NCI-H1694 treated with DMSO at 0.1 percent for 48 hours (cell line): ENCODE measurements at places on chromosomes 1 and 21.

- no peak for DNase-seq
These were observed 5.1 kb downstream of the FOXD2 start for GRCh38 chr1:47442842-47443529.

GRCh38 chr1:27471477-27471876 is 18.5 kb downstream of the WASF2 start:
- no peak for DNase-seq

DNA sequence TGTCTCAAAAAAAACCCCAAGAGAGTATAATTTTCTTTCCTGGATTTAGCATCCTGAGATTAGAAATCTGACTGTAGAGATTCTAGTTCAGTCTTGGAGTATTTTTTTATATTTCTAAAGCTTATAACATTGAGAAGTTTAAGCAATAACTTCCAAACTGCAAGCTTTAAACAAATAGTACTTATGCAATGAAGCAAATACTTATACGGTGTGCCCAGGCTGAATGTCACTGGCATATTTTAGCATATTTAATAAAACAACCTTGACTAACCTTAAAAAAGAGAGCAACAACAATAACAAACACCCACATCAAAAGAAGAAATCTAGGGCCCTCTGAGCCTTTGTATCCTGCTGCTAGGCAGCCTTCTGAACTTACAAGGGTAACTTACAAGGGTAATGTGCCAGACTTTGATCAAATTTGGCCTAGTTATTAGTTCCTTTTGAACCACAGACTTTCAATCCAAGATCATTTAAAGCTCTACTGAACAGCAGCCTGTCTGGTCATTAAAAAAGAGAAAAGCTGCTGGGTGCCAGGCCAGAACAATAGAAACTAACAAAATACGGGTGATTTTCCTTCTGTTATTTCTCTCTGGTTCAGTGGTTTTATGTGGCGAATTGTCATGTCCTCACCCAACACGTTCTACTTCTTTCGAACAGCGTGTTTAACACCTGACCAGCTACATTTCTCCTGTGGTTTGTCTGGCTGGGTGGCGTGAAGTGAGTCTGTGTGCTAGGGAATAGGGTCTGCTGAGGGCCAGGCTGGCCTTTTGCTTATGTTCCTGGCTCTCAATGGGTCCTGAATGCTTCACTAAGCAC is 16.2 kb downstream of the MTOR start:
- DNase-seq: no peak

- DNase-seq: no peak
These were observed 864.4 kb downstream of the USP25 start for GRCh38 chr21:16594191-16594590.

DNA sequence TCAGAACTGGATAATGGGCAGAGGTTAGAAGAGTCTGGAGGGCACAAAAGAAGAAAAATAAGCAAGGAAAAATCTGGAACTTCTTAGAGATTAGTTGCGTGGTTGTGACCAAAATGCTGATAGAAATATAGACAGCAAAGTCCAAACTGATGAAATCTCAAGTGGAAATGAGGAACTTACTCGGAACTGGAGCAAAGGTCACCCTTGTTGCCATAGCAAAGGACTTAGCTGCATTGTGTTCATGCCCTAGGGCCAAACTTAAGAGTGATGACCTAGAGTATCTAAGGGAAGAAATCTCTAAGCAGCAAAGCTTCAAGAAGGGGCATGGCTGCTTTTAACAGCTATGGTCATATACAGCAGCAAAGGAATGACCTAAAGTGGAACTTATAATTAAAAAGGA is 180.0 kb downstream of the TTLL7 start:
- DNase-seq: no peak

GRCh38 chr1:232509570-232509969 is 120.4 kb downstream of the SIPA1L2 start:
- no peak for DNase-seq

- no peak for DNase-seq
These were observed 3.1 kb upstream of the VWA1 start for GRCh38 chr1:1432274-1432950.

- no peak for DNase-seq
These were observed 52.2 kb upstream of the ARTN start for GRCh38 chr1:43881415-43881814.

GRCh38 chr1:198102454-198102827 is 54.4 kb upstream of the NEK7 start:
- no peak for DNase-seq

- peak; percentile 11 for DNase-seq
These were observed 47.7 kb upstream of the PPM1J start for GRCh38 chr1:112762541-112763500.

DNA sequence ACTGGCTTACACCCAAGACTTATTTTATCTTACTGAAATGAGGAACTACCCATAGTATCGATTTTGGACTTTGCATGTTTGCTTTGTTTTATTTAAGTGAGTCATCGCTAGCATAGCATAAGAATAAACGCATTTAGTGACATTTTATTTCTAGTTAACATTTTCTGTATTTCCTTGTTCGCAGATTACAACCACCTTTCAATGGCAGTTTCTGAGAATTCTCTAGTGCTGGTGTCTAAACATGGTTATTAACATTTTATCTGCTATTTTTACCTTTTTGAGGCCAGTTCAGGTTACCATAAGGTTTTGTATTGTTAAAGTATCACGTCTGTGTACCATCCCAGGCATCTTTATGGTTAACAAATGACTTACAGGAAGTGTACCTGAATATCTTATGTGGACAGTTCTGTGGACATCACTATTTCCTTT is 24.5 kb downstream of the EEIG2 start:
- DNase-seq: no peak

DNA sequence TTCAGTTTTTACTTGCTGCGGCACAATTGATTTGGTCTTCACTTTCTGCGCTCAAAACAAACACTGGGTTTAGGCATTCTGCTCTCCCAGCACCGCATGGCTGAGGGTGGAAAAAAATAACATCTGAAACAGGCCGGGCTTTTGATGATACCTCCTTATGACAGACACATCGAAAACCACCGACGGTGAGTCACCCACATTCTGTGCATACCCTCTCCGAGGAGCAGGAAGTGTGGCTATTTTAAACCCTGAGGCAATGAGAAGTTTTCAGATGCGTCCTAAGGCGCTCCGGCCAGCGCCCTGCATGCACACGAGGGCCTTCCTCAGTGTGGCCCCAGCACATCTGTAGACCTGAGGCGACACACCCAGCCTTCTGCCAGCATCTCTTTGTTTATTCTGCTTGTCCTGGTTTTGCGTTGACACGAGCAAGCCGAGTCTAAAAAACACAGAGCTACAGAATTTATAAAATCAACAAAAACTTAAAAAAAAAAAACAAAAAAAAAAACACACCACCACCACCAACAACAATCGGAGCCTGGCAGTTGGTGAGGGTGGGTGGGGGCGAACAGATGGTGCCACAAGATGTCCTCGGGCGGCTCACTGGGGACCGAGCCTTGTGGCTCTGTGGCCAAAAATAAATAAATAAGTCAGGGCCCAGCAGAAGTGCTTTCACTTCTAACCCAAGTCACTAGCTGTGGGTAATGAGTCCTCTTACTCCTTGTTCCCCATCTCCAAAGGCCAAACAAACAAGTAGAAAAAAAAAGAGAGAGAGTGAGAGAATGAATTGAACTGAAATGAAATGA is 162.6 kb upstream of the IRF2BP2 start:
- DNase-seq: peak; percentile 87

GRCh38 chr1:212241501-212241900 is 43.7 kb upstream of the PPP2R5A start:
- no peak for DNase-seq

DNA sequence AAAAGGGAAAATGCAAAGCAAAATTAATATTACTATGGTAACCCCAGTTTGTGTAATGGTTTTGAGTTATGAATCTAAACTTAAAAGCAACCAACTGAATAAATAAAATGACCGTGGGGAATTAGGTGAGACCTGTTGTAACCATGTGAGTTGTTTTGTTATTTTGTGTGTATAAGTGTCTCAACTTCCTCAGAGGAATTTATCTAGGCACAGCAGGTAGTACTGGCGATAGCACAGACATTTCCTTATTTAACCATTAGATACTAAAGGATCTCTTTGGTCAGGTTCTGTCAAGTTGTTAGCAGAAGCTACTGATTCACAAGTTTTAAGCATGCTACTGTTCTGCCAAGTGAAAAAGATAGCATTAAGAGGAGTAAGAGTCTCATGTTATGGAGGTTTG is 39.3 kb upstream of the LRRC7 start:
- DNase-seq: no peak

DNA sequence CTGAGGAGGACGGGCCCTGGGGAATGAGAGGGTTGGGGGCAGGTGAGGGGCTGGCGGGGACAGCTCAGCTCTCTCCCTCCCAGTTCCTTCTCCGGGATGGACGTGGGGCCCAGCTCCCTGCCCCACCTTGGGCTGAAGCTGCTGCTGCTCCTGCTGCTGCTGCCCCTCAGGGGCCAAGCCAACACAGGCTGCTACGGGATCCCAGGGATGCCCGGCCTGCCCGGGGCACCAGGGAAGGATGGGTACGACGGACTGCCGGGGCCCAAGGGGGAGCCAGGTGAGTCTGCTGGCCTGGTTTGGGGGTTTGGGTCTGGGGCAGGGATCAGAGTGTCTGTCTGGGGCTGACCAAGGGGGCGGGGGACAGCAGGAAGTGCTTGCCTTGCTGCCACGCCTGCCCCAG is 495 bp downstream of the C1QC start:
- no peak for DNase-seq

- no peak for DNase-seq
These were observed 462.8 kb upstream of the NFIA start for GRCh38 chr1:60619581-60619980.

GRCh38 chr1:36080236-36080635 is 3.7 kb upstream of the TEKT2 start:
- no peak for DNase-seq

DNA sequence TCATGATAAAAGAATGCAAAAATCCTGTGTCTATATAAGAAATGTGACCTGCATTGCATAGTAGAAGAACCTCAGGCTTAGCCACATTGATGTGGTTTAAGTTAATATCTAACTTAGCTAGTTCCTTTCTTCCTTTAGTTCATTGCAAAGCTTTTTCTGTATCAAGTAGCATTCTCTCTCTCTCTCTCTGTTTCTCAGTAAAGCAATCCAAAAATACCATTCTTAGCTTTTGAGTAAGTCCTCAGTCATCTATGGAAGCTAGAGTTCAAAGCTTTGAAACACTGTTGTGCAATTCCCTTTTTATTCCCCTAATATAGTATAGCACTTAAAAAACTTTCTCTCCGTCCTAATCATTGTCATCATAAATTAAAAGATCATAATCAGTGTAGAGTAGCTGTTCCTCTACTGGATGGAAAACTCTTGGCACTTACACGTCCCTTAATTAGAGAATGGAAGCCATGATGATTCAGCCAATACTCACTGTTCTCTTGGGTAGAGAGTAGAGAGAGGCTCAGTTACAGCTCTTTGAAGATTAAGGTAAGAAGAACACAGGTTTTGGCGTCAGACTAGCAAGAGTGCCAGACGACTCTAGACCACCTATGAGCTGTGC is 350.3 kb upstream of the LYPLAL1 start:
- no peak for DNase-seq

GRCh38 chr1:186063091-186063657 is 311.9 kb downstream of the TPR start:
- no peak for DNase-seq

- no peak for DNase-seq
These were observed 2.0 kb downstream of the LRRC7 start for GRCh38 chr1:69569576-69570328.

- DNase-seq: no peak
These were observed 561.9 kb upstream of the ADGRL4 start for GRCh38 chr1:79568411-79568810.

- DNase-seq: no peak
These were observed 42.9 kb upstream of the PRKACB start for GRCh38 chr1:84101204-84101603.

GRCh38 chr21:14088391-14088790 is 122.4 kb downstream of the LIPI start:
- no peak for DNase-seq

- no peak for DNase-seq
These were observed 38.1 kb downstream of the SLC44A3 start for GRCh38 chr1:94858276-94858675.

DNA sequence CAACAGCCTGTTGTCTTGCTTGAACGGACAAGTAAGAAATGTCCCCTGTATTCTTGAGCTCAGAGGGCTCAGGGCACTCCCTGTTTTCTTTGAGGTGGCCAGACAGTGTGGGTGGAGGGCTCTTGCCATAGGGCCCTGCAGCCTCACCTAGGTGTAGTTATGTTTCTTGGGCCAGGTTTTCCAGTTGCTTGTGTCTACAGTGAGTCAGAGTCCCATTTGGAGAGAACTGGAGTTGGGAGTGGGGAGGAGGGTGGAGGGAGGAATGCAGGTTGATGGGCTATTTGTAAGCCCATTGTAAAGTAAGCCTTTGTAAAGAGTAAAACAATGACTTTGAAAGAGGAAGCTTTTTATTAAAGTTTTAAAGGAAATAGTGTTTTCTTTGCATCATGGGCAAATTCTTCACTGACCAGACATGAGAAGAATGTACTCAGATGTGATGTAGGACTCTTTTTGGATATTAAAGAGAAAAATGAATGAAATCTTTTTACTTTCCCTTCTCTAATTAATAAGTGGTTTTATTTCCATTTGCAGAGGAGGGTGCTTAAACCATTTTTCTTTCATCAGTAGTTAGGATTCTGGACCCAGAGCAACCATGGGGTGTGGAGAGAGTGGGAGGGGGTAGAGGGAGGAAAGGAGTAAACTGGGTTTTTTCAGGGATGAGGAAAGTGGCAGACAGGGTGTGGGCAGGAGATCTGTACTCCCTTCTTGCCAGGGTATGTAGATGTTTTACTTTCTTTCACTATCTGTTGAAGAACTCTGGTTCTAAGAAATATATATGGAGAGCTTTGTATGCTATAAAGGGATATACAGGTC is 45.1 kb upstream of the MACF1 start:
- no peak for DNase-seq

GRCh38 chr21:31873275-31873695 is 465 bp downstream of the HUNK start:
- peak; percentile 47 for DNase-seq

DNA sequence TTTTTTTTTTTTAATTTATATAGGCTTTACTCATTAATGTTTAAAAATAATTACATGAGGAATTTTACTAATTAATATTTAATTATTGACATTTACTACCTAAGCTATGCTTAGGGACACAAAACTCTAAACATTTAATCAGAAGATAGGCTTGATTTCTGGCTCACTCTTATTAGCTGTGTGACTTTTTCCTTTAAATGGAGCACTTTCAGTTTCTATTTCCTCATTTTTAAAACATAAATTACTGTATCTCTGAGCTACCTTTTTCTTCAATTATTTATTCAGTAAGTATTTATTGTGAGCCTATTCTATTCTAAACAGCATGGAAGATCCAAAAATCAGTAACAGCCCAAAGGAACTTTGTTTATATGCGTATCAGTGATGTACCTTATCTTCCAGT is 40.5 kb downstream of the MAP3K7CL start:
- DNase-seq: no peak

DNA sequence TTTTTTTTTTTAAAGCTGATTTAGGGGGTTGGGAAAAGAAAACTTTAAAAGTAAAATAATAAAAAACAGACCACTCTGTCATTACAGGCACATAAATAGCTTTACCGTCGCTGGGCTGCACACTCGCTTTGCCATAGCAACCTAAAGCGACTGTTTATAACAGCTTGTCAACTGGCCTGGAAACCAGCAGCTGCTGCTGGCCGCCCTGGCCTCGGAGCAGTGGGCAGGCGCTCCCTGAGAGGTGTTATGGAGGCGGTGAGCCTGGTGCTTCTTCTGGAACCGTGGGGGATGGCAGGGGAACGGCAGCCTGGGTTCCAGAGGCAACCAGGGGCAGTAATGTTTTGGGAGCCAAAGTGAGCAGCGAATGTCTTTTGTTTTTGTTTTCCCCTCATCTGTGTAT is 45.7 kb downstream of the ATP2B4 start:
- DNase-seq: peak; percentile 33
